ENCODE measurements at places on chromosomes 1 and 21. TPM values are rescaled to one million over a fixed set of nuclear protein-coding genes. Genes with fewer than 3 reads are reported as not detected.

The TSSK3 gene
- total RNA-seq = 2.2 TPM

The CRYBG2 gene
- 6.3 TPM for total RNA-seq

The ADAMTS5 gene
- total RNA-seq = 0.40 TPM

The CCDC190 gene
- not detected for total RNA-seq

The OR2M3 gene
- total RNA-seq = not detected

The THEM5 gene
- not detected for total RNA-seq

The C1orf56 gene
- total RNA-seq = 6.3 TPM

The KLF17 gene
- 0.34 TPM for total RNA-seq

The MASP2 gene
- 0.14 TPM for total RNA-seq

GRCh38 chr1:151989211-151989862 lies 4.3 kb downstream of the S100A10 start:
- no peak for DNase-seq

GRCh38 chr1:83882906-83883305 lies 116.0 kb downstream of the TTLL7 start:
- DNase-seq = no peak

DNA sequence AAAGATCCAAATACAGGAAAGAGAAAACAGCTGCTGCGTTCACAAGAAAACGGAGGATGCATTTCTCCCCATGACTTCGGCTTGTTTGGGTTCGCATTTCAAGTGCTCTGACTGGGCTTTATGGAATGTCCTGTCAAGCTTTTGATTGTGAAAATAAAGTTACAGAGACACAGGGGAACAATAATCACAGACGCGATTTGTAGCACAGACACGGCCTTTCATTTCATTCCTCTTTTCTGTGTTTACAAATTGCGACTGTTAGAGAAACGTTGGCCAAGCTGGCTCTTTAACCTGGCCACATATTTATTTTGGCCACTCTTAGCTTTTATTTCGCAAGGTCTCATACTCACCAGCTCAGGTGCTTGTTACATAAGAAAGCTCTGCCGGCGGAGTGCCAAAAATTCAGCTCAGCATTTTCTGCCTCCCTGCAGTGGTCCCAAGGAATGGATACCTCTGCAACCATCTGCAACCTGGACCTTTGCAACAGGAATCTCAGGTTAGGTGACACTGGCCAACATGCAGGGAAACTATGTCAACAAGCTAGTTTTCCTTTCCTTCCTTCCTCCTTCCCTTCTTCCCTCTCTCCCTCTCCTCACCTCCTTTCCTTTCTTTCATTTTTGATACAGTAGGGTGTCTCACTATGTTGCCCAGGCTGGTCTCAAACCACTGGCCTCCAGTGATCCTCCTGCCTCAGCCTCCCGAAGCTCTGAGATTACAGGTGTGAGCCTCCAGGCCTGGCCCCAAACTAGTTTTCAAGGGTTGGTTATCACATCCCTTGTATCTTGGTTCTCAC lies 58.2 kb upstream of the SLC45A1 start:
- DNase-seq = no peak

- DNase-seq = no peak
These were observed 149.0 kb upstream of the C1orf87 start for GRCh38 chr1:60222360-60223115.

- no peak for DNase-seq
These were observed 1.8 kb upstream of the ANP32E start for GRCh38 chr1:150237746-150238145.

DNA sequence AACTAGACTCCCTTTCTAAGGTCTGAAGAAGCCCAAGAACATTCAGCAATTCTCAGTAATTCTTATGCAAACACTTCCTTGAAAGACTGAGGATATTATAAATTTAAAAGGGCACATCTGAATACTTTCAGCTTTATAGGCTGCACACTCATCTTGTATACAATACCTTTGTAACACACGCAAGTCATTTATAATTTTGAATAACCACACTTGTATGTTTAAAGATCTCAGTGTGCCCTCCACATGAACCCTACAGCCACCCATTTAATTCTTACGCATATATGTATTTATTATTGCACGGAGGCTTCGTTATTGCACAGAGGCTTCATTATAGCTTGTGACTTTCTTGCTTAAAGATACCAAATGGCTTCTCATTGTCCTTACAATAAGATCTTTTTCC lies 1.2 kb upstream of the KRTAP27-1 start:
- no peak for DNase-seq

- DNase-seq = no peak
These were observed 106.5 kb upstream of the SLC45A1 start for GRCh38 chr1:8211251-8211882.

- no peak for DNase-seq
These were observed 28.0 kb upstream of the EDARADD start for GRCh38 chr1:236365999-236366570.

- peak; percentile 87 for DNase-seq
These were observed at the start of gene S100A13 for GRCh38 chr1:153626904-153627714. Gene S100A13 (minus strand): TSS chr1:153627505. CDS start chr1:153626472, 1,033 bp downstream.

DNA sequence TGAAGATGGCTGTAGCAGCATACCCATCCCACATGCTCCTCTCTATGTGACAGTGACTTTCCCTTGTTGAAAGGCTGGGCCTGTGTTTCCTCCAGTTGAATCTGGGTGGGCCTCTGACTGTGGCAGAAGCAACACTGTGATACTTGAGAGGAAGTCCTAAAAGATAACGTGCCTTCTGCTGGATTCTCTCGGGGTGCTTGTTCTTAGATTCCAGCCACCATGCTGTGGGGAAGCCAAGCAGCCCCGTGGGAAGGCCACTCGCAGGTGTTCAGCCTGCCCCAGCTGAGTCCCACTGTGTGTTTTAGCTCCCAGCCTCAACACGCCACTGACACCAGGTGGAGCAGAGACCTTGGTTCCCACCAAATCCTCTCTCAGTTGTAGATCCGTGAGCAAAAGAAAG lies 31.5 kb downstream of the TRAPPC10 start:
- no peak for DNase-seq

DNA sequence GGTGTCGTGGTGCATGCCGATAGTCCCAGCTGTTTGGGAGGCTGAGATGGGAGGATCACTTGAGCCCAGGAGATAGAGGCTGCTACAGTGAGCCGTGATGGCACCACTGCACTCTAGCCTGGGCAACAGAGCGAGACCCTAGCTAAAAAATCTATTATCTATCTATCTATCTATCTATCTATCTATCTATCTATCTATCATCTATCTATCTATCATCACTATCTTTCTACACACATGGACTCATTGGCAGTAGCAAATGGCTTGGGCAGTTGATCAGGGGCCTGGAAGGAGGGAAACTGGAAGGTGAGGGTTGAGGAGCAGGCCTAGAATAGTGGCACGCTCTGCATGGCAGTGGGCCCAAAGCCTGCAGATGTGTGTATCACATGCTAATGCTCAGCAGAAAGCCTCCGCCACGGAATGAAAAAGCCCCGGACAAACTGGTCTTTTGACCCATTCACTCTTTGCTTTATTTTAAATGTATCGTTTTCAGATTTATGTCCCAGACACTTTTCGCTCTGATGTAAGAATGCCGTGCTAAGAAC lies 7.3 kb upstream of the HUNK start:
- DNase-seq = no peak

- DNase-seq = no peak
These were observed 4.5 kb downstream of the PRRX1 start for GRCh38 chr1:170668209-170669106.

DNA sequence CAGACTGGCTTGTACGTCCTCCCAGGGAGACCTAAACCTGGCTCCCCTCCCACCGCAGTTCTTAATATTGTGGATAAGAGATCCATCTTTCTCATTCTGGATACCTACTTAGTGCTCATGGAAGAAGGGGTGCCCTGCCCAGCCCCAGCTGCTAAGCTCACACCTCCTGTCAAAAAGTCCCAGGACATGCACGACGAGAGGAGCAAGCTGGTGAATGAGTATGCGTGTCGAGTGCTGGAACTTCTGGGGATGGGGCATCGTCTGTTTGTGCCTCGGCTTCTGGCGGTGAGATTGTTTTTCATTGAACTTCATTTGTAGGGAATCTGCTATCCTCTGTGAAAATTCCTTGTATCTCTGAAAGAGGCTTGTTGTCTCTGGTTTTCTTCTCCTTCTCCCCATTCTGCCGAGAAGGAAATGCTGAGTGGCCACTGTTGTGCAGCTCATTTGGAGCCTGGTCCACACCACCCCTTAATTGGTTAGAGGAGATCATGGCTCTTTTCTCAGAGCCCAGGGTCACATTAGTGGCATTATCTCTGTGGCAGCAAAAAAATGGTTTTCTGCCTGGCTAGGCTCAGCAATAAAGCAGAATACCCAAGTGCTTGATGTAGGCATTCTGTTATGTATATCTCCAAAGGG lies 199.4 kb upstream of the CACYBP start:
- DNase-seq = no peak

- no peak for DNase-seq
These were observed 92.5 kb upstream of the SIM2 start for GRCh38 chr21:36606287-36606982.

DNA sequence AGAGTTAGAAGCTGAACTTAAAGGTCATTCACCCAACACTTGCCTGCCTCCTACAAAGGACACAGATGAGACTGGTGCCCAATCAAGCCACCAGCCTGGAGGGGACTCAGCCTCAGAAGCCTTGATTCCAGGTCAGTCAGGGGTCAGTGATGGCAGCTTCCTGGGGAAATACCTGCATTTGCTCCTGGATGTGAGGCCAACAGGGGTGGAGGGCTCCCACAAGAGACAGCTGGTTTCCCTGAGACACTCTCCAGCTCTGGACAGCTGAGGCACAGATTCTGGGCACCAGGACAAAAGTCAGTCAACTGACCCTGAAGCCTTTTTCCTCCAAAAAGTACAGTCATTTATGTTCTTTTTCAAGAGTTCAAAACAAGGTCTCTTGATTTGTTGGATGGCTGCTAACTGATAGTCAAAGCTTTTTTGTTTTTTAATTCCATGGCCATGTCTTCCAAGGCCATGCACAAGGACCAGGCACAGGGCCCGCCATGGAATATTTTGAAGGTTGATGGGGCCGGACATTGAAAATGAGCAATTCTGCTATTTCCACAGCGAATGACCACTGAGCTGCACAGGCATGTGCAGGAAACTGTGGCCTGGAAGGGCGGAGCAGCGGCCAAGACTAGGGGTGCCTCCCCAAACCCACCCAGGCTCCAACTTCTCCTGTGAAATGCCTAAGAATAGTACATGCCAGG lies 1.8 kb downstream of the C2CD2 start:
- DNase-seq = no peak

GRCh38 chr1:43348809-43349593 lies 9.8 kb upstream of the CDC20 start:
- DNase-seq = peak; percentile 82

- peak; percentile 90 for DNase-seq
These were observed 5.5 kb upstream of the FOXD2 start for GRCh38 chr1:47432071-47433036.

DNA sequence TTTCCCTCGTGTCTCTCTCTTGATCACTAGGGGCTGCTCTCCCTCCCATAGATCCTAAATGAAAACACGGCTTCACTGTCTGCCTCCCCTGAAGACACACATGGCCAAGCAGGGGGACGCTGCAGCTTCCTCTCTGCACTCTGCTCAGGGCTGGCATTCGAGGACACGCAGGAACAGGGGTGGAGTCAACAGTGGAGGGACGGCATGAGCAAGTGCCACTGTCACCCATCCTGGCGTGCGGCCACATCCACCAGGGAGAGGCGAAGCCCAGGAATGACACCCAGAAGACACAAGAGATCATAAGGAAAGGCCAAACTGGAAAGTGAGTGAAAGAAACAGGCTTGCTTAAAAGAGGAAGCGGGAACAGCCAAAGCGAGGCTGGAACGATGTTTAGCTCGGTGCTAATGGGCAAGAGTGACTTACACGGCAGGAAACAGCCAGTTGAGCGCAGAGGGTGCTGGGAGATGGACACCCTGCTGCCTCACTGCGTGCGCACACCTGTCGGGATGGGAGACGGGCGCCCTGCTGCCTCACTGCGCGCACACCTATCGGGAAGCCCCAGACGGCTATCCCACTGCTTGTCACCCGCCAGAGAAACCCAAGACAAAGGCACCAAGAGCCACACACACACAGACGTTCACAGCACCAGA lies 13.6 kb upstream of the C1QTNF12 start:
- DNase-seq = no peak

DNA sequence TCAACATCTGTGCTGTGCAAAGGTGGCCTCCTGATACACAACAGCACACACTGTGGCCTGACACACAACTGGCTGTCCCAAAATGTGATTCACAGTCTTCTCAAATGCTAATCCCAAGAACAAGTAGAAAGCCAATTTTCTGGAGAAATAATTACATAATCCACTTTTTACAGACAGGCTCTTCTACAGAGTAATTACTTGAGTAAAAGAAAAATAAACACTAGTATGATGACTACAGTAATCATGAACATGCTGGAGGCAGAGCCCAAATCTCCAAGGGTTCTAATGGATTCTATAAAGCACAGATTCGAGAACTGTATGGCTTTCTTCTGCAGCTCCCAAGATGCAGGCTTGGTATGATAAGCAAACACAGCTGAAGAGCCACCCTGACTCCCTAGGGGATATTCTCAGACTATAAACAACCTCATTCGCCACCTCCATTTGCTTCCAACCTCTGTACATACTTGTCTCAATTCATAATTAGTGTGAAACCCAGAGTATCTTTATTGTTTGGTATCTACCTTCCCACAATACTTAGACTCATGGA lies 81.9 kb downstream of the SIPA1L2 start:
- no peak for DNase-seq

- no peak for DNase-seq
These were observed 35.1 kb upstream of the JUN start for GRCh38 chr1:58818976-58819375.

GRCh38 chr1:84643183-84643582 lies 47.1 kb downstream of the SSX2IP start:
- DNase-seq = no peak

GRCh38 chr21:43741423-43742096 lies 22.6 kb downstream of the PDXK start:
- no peak for DNase-seq

DNA sequence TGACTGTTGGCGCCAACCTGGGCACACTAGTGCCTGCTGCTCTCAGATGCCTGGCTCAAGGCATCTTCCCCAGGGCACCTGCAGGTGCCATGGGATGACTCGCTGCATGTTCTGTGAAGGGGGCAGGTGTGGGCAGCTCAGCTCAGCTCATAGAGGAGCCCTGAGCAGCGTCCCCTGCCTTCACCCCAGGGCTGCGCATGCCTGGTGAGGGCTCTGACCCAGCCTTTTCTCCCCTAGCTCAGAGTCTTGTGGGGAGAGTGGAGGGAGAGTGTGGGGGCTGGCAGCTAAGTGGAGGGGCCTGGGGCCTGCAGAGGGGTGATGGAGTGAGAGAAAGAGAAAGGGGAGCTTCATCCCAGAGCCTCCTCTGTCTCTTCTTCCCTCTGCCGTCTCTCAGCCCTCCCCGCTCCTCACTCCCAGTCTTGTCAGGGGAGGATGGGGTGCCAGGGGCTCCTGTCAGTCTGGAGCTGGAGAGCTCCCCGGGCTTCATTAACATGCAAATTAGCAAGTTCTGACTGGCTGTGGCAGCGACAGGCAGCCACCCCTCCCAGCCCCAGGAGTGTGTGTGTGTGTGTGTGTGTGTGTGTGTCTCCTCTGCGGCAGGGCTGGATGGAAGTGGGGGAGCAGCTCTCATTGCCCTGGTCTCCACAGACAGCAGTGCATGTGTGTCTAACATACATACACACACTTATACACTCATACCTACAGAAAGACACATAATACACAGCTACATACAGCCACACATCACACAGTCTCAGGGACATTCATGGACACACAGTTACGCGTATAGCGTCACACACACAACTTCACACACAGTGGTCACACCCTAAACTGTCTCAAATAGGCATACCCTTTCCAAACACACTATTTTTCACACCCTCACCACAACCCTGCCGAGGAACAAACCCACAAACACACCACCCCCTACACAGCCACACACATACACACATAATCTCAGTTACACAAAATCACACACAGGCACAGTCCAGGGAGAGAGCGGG lies 34.0 kb downstream of the FOXO6 start:
- DNase-seq = no peak
